Ureter (tissue), 1 donor: ENCODE measurements at places on chromosomes 16 and 17.
A peak's percentile ranks its signal among the peaks of the same experiment; 100 is the strongest.

GRCh38 chr16:55477736-55478135, 1.3 kb upstream of the MMP2 start:
- DNase-seq, result no peak

GRCh38 chr17:68542698-68543463, 30.7 kb downstream of the PRKAR1A start:
- DNase-seq, result no peak

GRCh38 chr17:13244513-13244912, 226.7 kb upstream of the ELAC2 start:
- DNase-seq, result no peak

GRCh38 chr16:27932542-27933135, 130.9 kb downstream of the GSG1L start:
- DNase-seq, result no peak

DNA sequence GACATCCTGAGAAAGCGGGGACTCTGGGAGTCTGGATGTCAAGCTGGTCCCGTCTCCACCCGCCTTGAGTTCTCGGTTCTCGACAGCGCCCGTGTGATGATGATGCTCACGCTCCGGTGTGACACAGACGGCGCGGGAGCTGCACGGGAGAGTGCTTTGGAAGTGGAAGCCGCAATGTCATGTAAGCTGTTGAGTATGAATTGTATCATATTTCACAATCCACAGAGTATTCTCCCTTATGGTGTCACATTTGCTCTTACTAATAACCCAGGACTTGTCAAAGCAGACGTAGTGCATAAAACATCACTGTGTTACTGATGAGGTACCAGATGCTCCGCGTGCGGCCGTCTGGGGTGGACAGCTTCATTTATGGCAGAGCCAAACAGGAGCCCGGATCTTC, 217.5 kb upstream of the CHMP6 start:
- no peak for DNase-seq

DNA sequence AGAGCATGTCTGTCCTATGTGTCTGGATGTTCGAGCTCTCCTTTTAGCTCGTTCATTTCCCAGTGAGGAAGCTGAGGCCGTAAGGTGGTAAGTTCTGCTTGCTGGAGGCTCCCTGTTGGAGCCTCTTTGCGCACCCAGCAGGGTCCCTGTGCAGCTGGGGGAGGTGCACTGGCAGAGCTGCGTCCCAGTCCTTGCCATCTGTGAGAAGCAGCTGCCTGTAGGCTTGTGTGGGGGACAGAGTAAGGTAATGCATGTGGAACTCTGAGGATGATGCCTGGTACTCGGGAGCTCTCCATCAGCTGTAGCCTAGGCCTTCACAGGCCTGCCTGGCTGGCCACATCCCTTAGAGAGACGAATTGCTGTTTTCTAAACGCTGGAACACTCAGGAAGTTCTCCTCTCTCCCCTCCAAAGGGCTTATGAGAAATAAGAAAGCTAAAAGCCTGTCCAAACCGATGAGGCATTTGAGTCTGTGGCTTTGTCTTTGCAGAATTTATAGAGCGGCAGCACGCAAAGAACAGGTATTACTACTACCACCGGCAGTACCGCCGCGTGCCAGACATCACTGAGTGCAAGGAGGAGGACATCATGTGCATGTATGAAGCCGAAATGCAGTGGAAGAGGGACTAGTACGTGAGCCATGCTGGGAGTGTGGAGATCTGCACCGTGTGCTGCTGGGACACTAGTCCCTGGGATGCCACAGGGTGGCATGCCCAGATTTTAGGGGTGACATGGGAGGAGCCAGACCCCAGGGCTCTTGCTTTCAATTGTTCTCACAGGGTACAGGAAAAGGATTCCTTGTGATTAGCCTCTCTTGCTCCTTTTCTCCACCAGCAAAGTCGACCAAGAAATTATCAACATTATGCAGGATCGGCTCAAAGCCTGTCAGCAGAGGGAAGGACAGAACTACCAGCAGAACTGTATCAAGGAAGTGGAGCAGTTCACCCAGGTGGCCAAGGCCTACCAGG, 1.6 kb downstream of the NDUFB10 start:
- DNase-seq, result no peak

DNA sequence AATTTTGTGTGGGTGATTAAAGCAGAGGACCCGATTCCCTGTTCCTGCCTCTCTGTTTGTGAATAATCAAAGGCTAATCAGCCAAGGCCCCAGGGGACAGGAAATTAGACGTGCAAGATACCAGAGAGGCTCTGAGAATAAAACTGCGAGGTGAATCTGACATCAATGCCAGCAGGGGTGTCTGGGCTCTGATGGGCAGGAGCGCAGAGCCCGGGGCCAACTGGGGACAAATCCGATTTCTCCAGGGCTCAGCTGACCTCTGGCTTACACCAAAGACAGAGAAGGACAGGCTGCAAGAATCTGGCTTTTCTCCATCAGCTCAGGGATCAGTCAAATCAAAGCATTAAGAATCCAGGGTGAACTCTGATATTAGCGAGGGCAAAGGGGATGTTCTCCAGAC, 174.3 kb downstream of the XYLT1 start:
- no peak for DNase-seq

DNA sequence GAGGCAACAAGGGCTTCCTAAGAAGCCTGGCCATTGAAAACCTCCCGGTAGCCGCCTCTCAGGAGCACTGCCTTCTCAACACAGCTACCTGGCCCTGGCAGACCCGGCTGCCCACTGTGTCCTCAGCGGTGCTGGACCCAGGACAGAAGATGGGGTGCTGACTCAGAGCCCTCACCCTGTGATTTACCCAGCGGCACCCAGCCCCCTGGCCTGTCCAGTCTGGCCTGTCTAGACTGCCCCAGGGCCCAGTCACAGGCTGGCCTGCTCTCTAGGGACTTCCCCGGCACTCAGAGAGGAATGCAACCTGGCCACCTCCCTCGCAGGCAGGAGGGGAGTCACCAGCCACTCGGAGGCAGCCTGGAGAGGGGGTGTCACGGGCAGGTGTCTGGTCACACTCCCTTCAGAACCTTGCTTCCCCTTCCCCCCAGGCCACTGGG, 20.1 kb downstream of the PIEZO1 start:
- peak; percentile 82 for DNase-seq

DNA sequence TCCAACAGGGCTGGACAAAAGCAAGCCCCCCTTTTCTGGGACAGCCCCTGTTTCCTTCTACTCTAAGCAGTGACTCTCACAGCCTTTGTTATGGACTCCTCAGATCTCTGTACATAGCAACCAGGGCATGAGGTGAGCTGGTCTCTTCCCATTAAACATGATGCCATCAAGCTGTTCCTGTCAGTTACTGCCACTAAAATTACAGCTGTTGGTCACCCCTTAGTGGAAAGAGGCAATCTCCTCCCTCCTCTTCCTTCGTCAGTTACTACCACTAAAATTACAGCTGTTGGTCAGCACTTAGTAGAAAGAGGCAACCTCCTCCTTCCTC, 95.2 kb upstream of the SMIM36 start:
- DNase-seq, result no peak

GRCh38 chr16:70381604-70382342, 35.1 kb downstream of the DDX19A start:
- DNase-seq, result peak; percentile 70

DNA sequence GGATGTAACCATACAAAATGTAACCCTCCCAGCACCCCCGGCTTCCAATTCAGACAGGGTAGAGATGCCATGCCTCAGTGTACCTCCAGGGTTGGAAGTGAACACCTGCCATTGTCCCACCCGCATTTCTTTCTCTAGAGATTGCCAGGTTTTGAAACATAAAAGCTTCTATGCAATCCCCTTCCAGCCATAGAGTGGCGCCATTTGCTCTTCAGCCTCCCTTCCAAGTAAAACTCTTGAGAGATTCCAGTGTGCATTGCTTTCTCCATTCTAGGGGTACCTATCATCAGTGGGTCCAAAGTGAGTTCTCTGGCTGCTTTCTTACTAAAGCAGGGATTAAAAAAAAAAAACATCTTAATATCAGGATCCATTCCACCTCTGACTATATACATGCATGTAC, 133.1 kb upstream of the RPL38 start:
- no peak for DNase-seq

DNA sequence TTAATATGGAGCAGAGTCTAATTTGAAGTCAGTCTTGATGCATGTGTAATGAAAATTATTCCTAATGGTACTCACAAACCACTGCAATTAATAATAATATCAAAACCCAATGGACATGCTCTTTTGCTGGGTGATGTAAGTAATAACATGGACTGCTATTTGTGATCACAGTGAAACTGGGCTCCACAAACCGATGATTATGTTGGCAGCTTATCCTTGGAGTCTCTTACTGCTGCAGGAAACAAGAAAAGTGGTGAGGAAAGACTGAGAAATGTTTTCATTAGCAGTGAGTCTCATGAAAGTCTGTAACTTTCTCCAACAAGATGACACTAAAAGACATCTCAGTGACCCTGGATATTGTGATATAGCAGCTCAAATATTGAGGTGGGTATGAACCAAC, 45.2 kb downstream of the TMEM100 start:
- DNase-seq, result no peak

DNA sequence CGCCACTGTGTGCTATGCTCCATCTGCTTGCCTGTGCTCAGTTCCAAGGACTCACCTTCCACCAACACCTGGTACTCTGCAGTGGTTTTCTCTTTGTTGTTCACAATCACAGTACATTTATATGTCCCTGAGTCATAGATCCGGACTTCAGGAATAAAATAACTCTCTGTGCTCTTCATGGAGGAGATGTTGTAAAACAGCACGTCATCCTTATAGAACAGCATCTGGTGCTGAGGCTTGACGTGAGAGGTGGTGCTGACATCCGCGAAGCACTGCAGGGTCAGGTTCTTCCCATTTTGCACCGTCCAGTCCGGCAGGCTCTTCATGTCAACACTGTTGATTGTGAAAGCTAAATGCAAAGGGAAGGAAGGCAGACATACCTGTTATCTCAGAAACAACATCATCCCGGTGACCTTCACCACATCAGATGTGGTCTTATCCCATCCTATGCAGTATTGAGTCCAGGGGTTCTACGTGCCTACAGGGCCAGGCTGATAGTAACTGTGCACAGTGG, 12.8 kb downstream of the PECAM1 start:
- DNase-seq, result no peak

DNA sequence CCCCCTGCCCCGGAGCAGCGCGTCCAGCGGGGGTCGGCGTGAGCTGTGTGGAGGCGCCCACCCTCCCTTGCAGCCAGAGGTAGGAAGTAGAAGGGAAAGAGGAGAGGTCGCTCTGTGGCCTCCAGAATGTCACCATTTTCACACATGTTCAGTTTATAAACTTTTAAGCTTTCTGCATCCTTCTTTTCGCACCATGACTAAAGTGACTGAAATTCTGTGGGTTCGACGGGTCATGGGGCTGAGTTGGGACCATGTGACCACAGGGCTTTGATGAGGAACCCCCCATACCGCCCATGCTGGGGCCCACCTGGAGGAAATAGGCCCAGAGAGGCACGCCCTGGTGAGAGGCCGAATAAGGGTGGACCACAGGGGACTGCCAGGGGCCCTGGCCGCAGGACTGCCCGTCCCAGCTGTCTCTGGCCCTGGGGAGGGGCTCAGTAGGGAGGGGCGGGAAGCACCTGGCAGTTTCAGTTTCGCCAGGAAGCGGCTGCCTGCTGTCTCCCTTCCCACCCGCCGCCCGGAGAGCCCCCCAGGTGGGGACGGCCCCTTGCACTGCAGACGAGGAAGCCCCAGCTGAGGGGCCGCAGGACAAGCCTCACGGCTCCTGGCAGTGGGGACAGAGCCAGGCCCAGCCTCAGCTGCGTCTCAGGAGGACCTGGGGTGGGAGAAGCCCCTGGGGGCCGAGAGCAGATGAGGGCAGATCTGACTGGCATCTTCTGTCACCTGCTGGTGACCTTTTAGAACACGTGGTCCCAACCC, 9.0 kb downstream of the CBFA2T3 start:
- DNase-seq, result no peak

GRCh38 chr17:8326511-8327302, 12.9 kb upstream of the ODF4 start:
- peak; percentile 59 for DNase-seq

GRCh38 chr17:39622380-39623006, 4.3 kb upstream of the PPP1R1B start:
- DNase-seq, result no peak

- DNase-seq, result no peak
These were observed 33.8 kb upstream of the ADGRG1 start for GRCh38 chr16:57594531-57595031.

- DNase-seq, result no peak
These were observed 5.6 kb downstream of the CDH11 start for GRCh38 chr16:65116216-65116615.

DNA sequence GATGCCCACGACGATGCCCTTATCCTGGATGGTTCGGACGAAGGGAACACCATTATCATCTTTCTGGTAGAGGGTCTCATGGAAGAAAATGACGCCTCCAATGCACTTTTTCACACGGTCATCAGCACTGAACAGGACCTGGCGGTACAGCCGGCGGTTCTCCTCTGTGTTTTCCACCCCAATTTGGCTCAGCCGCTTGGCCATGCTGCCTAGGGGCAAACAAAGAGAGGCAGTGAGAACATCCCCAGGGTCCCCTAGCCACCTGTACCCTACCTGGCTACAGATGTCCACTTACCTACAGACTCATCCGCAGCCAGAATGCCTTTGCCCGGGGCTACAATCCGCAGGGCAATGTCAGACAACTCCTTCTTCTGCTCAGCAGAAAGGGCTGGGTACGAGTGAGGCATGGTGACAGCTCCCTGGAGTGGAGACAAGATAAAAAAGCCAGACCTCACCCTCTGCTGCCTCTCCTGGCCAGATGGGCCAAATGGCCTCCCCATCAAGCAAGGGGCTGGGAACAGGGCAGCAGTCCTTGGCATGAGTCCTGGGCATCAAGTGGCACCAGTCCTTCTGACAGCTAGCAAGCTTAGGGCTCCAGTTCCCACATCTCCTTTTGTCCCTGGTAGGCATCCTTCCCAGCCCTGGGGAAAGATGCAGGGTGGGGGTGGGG, 1.4 kb downstream of the ALDOC start:
- DNase-seq, result no peak

GRCh38 chr17:46809110-46809571, 9.4 kb downstream of the WNT3 start:
- no peak for DNase-seq

GRCh38 chr17:61200339-61200715, 199.3 kb upstream of the TBX2 start:
- DNase-seq, result no peak

- peak; percentile 36 for DNase-seq
These were observed 213.1 kb downstream of the SEC14L1 start for GRCh38 chr17:77353684-77354419.

- no peak for DNase-seq
These were observed 62.8 kb upstream of the CIBAR2 start for GRCh38 chr16:85174871-85175723.

- DNase-seq, result no peak
These were observed 398.6 kb upstream of the ERCC4 start for GRCh38 chr16:13521356-13521755.

DNA sequence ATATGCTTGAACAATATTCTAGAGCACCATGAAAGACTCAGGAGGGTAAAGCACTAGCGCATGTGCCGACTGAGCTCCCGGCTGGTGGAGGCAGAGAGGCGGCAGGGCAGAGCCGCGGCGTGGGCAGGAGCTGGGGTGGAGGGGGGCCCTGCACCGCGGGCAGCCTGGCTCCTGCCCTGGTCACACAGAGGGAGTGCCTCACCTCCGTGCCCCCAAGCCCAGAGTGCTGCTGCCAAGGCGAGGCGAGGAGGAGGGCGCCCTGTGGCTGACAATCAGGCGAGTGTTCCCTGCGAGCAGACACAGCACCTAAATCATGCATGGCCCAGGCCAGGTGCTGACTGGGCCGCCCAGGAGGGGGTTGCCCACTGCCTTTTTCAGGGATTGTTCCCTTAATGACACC, 105.8 kb upstream of the TNRC6C start:
- DNase-seq, result no peak
